ENCODE measurements at places on chromosomes 2 and 18.

DNA sequence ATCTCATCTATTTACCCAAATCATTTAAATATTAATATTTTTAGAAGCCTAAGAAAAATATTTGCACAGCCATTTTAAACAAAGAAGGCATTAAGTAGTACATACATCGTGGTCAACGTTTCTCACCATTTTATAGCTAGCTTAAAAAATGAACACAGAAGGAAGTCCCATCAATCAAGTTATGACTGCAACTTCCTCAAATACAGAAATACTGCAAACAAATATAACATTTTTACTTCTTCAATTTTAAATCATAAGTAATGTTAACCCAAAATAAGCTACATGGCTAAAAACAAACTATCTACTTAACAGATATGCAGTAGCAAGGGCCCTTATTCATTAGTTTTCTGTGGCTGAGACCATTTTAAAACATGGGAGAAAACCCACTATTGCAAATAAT is 30.6 kb downstream of the ITSN2 start:
- DNase-seq = no peak

GRCh38 chr2:688504-689076 is 11.4 kb upstream of the TMEM18 start:
- no peak for DNase-seq

DNA sequence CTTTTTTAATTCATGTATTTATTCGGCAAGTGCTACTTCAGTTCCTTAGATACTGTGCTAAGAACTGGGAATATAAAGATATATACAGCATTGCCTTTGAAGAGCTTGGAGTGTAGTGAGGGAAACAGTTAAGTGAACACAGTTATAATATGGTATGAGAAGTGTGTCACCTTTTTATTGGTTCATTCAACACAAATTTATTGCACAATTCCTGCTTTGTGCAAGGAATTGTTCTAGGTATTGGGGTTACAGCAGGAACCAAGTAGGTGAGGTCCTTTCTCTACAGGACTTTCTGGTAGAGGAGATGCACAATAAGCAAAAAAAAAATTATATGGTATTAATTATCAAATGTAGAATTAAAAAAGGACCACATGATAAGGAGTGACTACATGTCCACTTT is 65.5 kb downstream of the MTX2 start:
- no peak for DNase-seq

DNA sequence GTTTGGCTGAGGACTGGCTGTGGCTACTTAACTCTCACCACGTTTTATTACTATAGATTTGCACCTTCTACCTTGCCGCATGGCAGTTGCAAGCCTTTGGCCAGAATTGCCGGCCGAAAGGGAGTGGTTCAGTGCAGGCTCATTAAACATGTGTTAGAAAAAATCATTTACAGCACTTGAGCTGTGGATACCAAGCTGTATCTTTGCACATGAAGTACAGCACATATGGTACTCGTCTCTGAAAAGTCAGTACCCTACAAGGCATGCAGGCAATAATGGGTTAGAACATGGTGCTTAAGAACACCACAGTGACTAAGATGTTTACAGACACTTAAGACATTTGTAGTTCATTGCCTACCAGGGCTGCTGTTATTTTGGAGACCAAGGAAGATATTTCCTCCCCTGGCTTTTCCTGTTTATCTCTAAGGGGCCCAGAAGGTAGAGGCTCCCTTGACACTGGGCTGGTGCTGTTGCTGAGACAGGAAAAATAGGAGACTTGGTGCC is 103.1 kb downstream of the ZNF532 start:
- peak; percentile 68 for DNase-seq

DNA sequence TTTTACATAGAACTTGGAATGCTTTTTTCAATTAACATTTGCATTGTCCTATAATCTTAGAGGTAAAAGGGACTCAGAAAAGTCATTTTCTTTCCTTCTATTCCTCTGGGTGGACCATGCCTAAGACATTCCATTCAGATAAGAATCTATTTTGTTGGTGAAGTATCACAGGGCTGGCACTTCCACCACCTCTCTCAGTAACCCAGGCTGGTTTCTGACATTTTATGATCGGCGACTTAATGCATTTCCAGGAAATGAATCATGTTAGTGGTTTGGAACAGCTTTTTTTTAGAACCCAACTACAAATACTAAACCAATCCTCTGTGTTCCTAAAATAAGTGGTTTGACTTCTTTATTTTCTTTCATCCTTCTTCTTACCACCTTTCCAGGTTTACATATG is 27.0 kb downstream of the GAD1 start:
- DNase-seq = peak; percentile 25

DNA sequence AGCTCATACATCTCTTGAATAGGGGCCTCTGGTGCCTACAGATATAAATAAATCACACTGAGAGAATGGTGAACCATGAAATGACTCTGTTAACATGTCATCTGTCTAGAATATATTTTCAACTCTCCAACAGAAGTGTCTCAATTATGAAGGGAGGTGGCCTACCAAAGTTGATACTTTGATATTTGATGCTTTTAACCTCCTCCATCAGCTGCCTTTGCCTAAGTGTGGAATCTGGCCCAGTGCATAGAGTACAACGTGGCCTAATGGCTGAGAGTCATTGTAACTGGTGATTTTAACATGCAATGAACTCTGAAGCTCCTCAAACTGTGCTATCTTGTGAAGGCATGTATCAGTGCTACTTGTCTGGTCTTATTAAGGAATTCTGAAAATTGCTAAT is 93.4 kb downstream of the MYO3B start:
- no peak for DNase-seq

DNA sequence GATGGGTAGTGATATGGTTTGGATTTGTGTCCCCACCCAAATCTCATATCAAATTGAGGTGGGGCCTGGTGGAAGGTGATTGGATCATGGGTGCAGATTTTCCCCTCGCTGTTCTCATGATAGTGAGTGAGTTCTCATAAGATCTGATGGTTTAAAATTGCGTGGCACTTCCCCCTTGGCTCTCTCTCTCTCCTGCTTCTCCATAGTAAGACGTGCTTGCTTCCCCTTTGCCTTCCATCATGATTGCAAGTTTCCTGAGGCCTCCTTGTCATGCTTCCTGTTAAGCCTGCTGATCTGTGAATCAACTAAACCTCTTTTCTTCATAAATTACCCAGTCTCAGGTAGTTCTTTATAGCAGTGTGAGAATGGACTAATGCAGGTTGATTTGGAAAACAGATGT is 223.2 kb upstream of the APCDD1 start:
- no peak for DNase-seq

- DNase-seq = no peak
Observed at GRCh38 chr18:73940721-73941120, 206.9 kb downstream of the FBXO15 start.

DNA sequence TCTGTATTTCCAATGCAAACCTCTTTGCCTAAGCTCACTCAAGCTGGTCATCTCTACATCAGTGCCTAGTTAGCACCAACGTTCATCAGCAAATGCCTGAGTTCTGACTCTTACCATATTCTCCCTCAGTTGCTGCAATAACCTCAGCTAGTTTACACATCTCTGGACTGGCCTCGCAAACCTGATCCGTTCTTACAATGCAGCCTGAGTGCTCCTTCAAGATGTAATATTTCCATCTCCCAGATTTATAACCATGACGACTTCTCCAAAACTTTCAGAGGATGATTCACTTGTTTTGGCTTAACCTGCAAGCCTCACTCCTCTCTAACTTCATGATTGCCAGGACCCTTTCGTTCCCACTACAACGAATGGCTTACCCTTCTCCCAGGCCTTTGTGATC is 69.7 kb downstream of the DIPK1C start:
- DNase-seq = no peak

- no peak for DNase-seq
Observed at GRCh38 chr2:24632172-24632571, 141.1 kb downstream of the NCOA1 start.

Measured in HFF-Myc (cell line).